ENCODE measurements at places on chromosomes 5 and 9.

DNA sequence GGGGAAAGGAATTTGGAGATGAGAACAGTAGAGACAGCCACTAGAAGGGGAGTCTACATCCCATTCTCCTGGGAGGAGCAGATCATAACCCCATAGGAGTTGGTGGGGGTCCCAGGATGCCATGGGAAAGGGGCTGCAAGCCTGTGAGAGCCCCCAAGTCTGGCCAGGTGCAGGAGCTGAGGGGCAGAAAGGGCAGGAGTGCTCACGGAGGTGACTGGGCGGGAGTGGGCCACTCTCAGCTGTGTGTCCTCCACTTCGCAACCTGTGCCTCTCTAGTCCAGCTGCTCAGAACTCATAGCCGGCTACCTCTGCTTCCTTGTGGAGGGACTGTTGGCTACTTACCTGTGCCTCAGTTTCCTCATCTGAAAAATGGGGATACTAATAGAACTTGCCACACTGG, 263.9 kb downstream of the FSTL4 start:
- DNase-seq, result no peak

- DNase-seq, result no peak
Observed at GRCh38 chr5:59193616-59194319, 610.9 kb downstream of the RAB3C start.

DNA sequence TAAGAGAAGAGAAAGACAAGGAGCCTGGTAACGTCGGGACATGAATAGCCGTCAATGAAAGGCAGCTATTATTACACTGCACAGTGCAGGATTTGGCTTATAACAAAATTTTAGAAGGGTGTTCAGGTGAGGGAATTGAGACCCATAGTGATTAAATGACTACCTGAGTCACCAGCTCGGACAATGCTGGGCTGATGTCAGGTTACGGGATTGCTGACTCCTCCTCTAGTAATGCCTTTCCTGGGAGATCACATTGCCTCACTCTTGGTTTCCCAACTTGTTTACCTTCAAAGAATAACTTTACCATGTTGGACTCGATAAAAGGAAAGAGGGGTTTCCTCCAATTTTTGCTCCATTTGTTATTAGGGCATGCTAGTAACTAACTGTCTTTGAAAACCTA, 132.6 kb downstream of the GHR start:
- no peak for DNase-seq

GRCh38 chr5:131228646-131229045, 35.2 kb upstream of the CDC42SE2 start:
- no peak for DNase-seq

- DNase-seq, result no peak
Observed at GRCh38 chr9:35974800-35975199, 16.8 kb upstream of the OR2S2 start.

DNA sequence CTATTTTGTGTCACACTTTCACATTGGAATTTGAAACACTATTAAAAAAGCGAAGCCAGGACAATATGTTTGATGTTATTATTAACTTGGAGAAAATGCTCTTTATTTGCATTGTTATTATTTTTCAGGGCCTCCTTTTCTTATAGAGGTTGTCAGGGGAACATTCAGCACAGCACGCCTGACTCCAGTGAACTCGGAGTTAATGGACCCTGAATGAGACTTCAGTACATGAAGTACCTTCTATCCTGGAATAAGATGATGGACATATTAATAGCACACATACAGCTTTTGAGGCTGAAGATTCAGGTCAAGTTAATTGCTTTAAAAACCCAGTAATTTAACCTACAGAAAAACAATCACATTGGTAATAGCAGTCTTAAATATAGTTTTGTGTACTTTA, 652.9 kb downstream of the SEMA5A start:
- no peak for DNase-seq

DNA sequence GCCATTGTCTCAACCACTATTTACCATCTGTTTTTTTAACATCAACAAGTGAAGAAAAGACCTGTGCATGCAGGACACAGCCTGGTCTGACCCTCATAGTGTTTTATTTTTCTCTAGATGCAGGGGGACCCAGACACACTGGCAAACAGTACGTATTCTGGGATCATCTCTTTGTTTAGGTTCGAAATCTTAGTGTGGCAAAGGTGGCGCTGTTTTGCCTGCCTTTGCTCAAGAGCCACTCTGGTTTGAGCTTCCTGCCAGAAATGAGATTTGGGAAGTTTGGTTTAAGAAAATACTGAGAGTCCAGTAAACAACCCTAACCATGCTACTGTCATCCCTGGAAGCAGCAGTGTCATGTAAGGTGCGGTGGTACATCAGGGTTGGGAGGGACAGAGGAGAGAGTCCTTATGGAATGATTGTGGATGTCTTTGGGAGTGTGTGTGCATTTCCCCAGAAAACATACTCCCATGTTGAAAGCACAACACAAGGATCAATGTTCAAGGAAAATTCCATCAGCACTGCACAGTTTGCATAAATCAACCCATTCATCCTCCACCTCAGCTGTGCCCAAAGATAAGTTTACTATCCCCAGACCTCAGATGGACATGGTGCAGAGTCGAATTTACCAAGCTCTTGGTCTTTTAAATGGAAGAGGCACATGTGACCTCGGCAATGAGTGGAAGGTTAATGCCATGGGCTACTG, 34.0 kb upstream of the FLT4 start:
- no peak for DNase-seq
